ENCODE measurements at places on chromosomes 12 and 14. TPM values are rescaled to one million over a fixed set of nuclear protein-coding genes. Genes with fewer than 3 reads are reported as not detected.

DNA sequence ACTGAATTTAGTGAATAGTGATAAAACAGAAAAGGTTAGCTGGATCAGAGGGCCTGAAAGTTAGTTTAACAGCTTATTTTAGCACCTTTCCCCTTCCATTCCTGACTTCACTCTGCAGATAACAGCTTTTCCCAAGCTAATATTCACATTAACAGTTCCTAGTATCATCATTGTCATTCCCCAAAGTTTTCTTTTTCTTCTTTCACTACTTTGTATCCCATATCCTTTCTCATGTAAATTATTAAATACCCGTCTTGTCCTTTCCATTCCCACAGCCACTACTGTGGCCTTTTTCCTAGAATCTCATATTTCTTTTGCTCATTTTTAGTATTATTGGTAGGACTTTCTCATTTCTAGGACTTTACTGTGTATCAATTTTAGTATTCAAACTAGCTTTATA is 70.5 kb downstream of the SCFD1 start:
- DNase-seq: no peak

GRCh38 chr12:28583701-28584261 is 393.5 kb downstream of the CCDC91 start:
- peak; percentile 88 for DNase-seq

DNA sequence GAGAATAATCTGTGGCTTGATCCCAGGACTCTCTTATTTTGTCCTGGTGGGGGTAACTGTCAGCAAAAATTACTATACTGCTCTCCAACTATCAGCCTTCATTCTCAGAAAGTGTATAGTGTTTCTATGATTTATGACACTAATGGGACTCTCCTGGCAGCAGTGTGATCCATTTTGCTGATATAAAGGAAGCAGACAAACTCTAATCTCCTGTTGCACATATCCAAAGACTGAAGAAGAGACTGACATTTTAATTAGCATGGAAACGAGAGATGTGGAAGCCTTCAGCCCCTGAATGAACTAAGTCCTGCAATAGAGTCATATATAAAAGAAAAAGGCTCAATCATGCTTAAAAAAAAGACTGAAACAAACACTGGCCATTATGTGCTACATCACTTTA is 127.8 kb upstream of the SSTR1 start:
- DNase-seq: no peak

DNA sequence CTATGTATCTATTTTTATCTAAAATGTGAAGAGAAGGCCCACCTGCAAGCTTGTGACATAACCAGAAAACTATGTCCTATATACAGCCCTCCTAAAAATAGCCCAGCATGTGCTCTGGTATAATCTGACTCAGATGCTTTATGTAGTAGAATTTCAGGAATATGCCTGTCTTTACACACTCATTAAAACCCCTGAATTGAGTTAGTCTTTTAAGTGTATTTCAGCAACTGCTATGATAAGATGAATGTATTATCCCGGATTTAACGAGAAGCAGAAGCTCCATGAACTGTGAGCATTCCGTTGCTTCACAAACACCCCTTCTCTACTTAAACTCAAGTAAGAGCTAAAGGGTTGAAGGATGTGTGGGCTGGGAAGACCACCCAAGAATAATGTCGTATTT is 89.9 kb upstream of the PRICKLE1 start:
- DNase-seq: peak; percentile 77

DNA sequence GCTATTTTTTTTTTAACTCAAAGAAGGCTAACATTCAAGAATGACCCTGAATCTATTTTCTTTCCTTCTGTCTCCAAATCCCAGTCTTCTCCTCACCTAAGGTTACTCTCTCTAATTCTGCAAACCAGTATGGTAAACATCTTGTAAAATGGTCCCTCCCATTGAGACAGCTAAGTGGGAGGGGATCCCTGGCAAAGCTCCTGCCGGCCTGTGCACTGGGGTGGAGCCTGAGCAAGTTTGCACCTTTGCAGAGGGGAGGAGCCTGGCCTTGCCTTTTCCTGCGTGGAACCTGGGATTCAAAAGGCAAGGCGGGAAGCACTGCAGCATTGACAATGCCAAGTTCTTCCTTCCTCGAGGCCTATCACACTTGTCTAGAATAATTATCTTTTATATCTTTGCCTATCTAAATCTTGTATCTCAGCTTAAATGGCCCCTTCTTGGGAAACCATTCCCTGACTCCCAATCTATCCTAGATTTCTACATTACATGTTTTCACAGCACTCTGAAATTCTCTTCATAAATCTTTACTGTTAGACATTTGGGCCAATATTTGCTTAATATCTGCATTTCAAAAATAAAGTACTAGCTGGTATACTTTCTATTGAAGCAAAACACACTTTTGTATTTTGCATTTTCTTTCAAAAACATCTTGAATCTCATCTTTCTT is 83.0 kb downstream of the EPS8 start:
- DNase-seq: no peak

Gene RNU6-7
- not detected for total RNA-seq

Data from fibroblast of lung (primary cell).